ENCODE measurements at places on chromosomes 7 and 10.

DNA sequence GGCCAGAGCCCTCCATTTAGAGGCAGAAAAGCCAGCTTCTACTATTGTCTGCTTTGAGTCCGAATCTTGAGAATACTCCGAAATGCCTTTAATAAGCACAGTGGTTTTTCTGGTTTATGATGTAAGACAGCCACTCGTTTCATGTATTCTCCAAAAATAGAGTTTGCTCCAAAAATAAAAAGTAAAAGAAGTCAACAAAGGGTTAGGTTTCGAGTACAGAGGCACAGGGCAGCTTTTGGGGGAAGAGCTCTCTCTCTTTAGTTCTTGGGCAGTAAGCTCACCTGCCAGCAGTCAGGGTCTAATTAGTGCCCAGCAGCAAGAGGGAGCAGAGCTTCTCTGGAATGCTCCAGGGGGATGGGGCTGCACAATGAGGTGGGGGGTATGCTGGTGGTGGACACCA lies 20.2 kb downstream of the CREB3L2 start:
- DNase-seq = no peak

DNA sequence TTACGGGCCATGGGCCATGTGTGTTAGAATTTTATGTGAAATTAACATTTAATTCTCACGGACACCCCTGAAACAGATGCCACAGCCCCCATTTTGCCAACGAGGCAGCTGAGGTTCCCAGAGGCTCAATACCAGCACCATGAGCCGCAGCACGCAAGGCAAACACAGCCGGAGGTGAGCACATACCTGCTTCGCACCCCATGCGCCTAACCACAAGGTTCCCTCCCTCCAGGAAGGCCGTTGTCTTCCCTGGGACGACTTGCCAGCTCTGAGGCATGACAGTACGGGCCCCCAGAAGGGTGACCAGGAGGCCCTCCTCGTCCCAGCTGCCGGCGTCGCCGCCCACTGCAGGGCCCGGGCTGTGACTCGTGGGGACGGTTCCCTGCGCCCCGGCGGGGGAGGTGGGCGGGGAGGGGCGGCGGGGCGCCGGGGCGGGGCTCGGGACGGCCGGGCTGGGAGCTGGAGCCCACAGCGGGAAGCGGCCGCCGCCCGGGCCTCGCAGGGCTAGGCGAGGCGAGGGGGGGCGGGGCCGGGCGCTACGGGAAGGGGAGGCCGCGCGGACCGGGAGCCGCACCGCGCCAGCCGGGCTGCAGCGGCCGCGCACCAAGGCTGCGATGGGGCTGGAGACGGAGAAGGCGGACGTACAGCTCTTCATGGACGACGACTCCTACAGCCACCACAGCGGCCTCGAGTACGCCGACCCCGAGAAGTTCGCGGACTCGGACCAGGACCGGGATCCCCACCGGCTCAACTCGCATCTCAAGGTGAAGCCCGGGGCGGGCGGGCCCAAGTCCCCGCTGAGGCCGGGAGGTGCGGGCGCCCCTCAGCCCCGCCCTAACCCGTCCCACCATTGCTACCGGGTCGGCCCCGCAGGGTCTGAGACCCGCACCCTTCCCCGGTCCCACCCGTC lies at the start of gene CAV2:
CAV2 (plus strand) TSS at position 571 of the 910 bp plus-strand sequence; CDS start at position 615, 44 bp downstream.
- DNase-seq = peak; percentile 48

DNA sequence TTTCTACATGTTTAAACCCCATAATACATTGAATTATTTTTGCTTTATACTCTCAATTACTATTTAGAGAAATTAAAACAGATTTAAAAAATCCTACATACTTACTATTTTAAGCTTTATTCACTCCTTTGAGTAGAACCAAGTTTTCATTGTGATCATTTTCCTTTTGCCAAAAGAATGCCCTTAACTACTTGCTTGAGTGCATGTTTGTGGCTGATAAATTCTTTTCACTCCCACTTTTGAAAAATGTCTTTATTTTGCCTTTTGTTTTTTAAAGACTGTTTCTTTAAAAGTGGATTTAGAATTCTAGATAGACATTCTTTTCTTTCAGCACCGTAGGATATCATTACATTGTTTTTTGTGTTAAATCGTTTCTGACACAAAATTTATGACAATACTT lies 22.3 kb upstream of the AGR3 start:
- no peak for DNase-seq

DNA sequence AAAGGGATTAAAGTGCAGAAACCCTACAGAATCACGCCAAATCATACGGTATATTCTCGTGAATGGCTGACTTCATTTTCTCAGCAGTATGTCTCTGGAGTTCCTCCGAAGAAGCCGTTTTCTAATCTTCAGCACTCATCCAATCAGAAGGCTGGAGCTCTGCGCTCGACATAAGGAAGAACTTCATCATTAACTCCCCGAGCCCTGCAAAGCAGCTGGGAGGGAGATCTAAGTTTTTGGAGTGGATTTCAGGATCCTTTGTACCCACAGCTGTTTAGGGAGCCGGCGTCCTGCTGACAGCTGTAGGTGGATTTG lies 40.7 kb upstream of the SDK1 start:
- peak; percentile 41 for DNase-seq

DNA sequence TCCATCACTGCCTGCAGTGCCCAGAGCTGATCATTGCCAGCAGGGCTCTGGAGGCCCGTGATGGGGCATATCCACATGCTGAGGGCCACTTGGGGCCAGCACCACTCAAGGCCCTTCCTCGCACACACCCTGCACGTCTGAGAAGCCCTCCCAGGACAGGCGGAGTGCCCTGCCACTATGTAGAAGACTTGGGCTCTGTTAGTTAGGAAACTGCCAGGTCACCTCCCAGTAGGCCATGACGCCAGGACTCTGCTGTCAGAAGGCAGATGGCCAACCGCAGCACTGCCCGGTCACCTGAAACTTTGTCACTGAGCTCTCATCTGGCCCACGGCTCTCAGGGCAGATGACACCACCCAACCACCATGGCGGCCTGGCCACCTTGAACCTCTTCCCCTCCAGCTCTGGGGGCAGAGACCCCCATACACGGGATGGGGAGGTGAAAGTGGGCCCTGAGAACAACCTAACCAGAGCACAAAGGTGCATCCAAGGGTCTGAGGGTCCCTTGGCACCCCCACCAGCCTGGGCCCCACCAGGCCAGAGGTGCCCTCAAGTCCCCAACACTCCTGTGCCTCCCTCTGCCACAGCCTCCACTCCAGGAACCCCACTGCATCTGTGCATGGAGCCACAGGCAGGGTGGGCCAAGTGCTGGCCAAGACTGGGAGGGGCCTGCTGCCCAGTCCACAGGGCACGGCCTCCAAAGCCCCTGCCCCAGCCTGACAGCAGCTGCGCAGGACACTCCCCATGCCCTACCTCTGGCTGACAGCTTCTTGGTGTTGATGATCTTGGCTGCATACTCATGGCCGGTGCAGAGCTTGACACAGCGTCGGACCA lies 41.8 kb downstream of the CAMK2B start:
- no peak for DNase-seq

DNA sequence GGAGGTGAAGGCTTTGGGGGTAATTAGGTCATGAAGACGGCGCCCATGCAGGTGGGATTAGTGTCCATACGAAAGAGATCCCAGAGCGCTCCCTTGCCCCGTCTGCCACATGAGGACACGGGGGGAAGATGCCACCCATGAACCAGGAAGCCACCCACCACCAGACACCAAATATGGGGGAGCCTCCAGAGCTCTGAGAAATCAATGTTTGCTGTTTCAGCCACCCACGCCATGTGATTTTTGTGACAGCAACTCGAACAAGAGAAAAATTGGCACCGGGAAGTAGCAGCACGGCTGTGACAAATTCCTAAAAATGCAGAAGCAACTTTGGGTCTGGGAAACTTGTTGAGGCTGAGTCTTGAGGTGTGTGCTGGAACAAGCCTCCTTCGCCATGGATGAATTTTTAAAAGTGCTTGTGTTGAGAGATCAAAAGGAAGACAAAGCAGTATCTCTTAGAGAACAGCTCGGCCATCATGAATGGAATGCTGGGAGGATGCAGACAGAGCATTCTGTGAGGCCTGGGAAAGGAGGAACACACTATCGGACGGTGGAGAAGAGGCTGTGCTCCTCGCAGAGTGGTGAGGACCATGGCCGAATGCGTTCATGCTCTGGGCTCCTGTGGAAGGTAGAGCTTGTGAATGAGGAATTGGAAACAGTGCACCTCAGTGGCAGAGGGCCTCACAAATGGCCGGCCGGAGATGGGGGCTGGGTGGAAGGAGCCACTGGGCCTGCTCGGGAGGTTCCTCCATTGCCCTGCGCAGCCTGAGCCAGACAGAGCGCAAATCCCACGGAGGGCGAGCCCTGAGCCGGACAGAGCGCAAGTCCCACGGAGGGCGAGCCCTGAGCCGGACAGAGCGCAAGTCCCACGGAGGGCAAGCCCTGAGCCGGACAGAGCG lies 277.5 kb downstream of the PTPRN2 start:
- no peak for DNase-seq

DNA sequence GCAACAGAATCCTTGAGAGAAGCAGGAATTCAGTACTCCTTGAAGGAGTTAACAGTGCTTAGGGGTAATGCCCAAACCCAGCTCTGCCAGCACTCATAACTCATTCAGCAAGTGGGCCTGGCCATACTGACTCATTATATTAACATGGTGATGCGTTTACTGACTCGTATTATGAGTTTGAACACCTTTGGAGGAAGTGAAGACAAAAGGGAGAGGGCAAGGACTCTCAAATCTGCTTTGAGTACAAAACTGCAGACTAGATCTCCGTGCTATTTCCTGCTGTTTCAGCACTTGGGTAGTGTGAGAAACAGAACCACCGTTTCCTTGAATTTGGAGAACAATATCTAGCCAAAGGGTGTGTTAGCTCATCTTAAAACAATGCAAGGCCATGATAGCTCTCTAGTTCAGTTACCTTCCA lies 30.8 kb downstream of the SLC16A9 start:
- no peak for DNase-seq
